Esophagus muscularis mucosa (tissue), 4 donors: ENCODE measurements at places on chromosomes 2 and 18. TPM values are rescaled to one million over a fixed set of nuclear protein-coding genes. Genes with fewer than 3 reads are reported as not detected.

DNA sequence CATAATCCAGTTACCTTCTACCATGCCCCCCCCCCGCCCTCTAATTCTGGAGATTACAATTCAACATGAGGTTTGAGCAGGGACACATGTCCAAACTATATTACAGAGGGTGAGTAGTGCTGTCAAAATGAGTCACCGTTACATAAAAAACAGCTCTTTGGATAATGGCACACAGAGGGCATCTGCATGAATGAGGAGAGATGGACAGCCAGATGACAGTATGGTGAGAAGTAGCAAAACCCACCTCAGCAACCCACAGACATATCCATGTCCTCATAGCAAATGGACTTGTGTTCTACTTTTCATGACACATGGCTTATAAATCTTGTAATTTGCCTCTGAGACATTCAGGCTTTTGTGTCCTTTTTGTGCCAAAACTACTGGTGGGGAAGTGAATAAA, 132.0 kb downstream of the EML6 start:
- no peaks in the 10 kb centered on the region for H3K36me3 ChIP-seq
- H3K4me1 ChIP-seq = no peaks in the 10 kb centered on the region
- H3K4me3 ChIP-seq = no peak overlapping the region
- H3K27me3 ChIP-seq = no peaks in the 10 kb centered on the region
- H3K27ac ChIP-seq = no peak overlapping the region

Gene FHOD3
- 24.1 TPM for total RNA-seq

DNA sequence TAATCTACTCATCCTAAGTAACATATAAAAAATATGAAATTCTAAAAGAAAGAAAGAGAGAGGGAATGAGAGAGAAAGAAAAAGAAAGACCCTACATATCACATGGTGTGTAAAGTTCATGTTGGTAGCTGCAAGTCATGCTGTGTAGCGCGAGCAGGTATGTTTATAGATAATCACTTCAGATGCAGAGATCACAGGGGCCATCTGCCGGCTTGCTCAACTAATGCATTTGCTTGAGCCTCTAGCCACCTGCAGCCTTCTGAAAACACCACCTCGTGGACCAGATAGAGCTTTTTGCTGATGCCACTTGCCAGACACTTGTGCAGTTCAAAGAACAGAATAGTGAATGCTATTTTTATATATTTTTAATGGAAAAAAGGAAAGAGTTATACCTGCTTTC, 37.6 kb downstream of the CDH7 start:
- H3K4me3 ChIP-seq = no peak overlapping the region
- no peaks in the 10 kb centered on the region for H3K36me3 ChIP-seq
- H3K27me3 ChIP-seq = no peaks in the 10 kb centered on the region
- no peak overlapping the region for H3K27ac ChIP-seq
- H3K4me1 ChIP-seq = no peaks in the 10 kb centered on the region

Gene NRBP1
- total RNA-seq = 74.8 TPM

- H3K4me1 ChIP-seq = peaks cover 10% of the 10 kb centered on the region
- H3K36me3 ChIP-seq = no peaks in the 10 kb centered on the region
- H3K27me3 ChIP-seq = no peaks in the 10 kb centered on the region
- no peak for DNase-seq
- no peak overlapping the region for H3K27ac ChIP-seq
- H3K4me3 ChIP-seq = no peak overlapping the region
Measured at GRCh38 chr2:189657867-189658266, 3.4 kb upstream of the ASNSD1 start.
